ENCODE measurements at places on chromosomes 5 and 9.

- DNase-seq = no peak
Observed at GRCh38 chr5:126369995-126370731, 53.0 kb upstream of the GRAMD2B start.

DNA sequence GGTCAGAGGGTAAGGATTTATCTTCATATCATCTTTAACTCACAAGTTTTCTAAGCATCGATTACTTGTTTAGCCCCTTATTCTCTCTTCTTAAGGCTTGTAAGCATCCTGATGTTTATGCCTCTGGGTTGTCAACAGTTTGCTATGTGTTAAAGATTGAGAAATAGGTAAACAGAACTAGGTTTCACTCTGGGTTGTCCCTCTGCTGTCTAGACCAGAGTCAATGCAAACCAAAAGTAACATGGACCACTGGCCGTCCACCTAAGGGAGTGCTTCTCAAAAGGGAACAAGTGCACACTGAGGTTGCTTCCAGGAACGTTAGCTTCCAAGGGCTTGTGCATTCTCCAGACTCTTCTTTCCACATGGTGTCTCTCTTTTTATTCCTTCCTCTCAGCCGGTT is 39.9 kb upstream of the HAPLN1 start:
- DNase-seq = no peak

- no peak for DNase-seq
Observed at GRCh38 chr9:124218438-124218982, 39.2 kb upstream of the NEK6 start.

- DNase-seq = no peak
Observed at GRCh38 chr5:174532455-174533453, 191.6 kb upstream of the MSX2 start.

DNA sequence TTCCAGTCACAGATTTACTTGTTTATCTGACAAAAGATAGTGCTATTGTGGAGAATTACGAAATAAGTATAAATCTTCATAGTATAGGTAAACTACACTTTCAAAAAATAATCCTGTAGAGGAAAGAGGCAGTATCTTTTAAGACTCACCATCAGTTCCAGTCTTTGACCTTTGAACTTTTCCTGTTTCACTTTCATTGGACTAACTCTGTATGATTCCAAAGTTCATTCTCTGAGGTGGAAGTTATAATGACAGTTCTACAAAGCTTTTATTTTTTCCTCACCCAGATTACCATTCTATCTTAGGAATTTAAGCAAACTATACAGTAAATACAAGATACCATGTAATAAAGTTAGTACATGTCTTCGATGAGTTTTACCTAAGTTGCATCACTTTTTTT is 901.3 kb upstream of the SEMA6A start:
- no peak for DNase-seq
